Sigmoid colon (tissue), 7 donors: ENCODE measurements at places on chromosomes 1 and 21. TPM values are rescaled to one million over a fixed set of nuclear protein-coding genes. Genes with fewer than 3 reads are reported as not detected.

LAMC1 gene
- polyA plus RNA-seq, result 3.5 TPM

FUCA1 gene
- polyA plus RNA-seq, result 83.1 TPM

CHAF1B gene
- 0.60 TPM for polyA plus RNA-seq

HFM1 gene
- not detected for polyA plus RNA-seq

TBX19 gene
- 0.46 TPM for polyA plus RNA-seq

LYSMD1 gene
- polyA plus RNA-seq, result 4.2 TPM

DISC1 gene
- 1.2 TPM for polyA plus RNA-seq

TNNT2 gene
- 4.8 TPM for polyA plus RNA-seq

ACTA1 gene
- 1.1 TPM for polyA plus RNA-seq

HAPLN2 gene
- polyA plus RNA-seq, result not detected

LYPD8 gene
- polyA plus RNA-seq, result 176 TPM

ESPN gene
- 117 TPM for polyA plus RNA-seq
